ENCODE measurements at places on chromosomes 2 and 18.

GRCh38 chr2:33058716-33059470 is 112.1 kb downstream of the LTBP1 start:
- DNase-seq: no peak

DNA sequence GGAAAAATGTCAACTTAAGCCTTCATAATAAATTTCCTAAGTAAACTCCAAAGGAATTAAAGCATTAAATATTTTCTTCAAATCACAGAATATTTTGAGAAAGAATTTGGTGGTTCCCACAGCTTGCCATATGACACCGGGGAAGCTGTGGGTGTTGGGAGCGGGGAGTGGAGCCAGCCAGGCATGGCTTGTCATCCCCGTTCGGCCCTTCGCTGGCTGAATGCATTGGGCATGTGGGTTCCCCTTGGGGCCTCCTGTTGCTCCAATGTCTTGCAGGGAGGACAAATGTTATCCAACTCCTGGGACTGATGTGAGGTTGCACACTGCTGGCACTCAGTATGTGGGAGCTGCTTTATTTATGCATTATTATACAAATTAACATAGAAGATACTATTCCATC is 18.6 kb downstream of the NGEF start:
- no peak for DNase-seq

DNA sequence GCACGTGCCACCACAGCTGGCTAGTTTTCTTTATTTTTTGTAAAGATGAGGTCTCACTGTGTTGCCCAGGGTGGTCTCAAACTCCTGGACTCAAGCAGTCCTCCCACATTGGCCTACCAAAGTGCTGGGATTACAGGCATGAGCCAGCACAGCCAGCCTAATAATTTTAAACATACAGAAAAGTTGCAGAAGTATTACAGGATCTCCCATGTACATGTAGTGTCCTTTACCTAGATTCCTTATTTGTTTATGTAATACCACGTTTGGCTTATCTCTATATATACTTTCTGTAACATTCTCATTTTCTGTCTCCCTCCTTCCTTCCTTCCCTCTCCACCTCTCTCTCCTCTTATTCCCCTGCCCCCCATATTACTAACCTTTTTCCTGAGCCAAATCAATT is 41.7 kb downstream of the PPM1B start:
- DNase-seq: no peak

GRCh38 chr2:133504566-133505505 is 63.4 kb downstream of the NCKAP5 start:
- no peak for DNase-seq

DNA sequence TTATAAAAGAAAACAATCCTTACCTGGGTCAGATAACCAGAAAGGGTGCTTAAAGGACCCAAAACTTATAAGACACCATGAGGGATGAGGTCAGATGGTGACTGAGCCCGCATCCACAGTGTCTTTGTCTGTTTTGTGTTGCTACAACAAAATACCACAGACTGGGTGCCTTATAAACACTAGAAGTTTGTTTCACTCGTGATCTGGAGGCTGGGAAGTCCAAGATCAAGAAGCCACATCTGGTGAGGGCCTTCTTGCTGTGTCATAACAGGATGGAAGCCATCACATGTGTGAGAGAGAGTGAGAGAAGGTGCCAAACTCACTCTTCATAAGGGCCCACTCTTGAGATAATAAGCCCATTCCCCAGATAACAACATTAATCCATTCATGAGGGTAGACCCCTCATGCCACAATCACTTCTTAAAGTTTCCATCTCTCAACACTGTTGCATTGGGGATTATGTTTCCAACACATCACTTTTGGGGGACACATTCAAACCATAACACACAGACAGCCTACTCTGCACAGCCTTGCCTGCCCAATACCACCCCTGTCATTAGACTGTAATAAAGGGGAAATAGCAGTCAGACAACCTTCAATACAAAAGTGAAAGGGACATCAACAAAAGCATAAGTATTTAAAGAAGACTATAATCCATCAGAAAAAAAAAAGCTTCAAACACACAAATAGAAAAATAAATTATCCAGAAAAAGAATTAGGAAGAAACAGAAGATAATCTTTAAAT is 249.8 kb downstream of the ANAPC1 start:
- DNase-seq: no peak

DNA sequence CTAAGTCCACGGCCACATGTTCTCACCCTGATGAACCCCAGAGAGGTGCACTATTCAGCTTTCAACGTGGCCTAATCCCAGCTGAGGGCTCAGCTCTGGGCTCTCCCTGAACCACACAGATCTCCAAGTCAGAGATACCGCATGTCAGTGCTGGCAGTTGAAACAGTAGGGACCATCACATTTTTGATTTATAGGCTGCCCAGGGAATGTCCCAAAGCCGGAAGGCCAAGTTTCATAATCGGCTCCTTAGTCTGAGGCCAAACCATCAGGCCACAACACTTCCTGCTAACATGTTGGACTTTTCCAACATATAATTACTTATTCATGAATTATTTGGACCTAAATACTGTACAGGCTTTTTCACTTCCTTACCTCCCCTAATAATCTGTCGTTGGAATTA is 91.9 kb upstream of the KLHL29 start:
- DNase-seq: no peak

DNA sequence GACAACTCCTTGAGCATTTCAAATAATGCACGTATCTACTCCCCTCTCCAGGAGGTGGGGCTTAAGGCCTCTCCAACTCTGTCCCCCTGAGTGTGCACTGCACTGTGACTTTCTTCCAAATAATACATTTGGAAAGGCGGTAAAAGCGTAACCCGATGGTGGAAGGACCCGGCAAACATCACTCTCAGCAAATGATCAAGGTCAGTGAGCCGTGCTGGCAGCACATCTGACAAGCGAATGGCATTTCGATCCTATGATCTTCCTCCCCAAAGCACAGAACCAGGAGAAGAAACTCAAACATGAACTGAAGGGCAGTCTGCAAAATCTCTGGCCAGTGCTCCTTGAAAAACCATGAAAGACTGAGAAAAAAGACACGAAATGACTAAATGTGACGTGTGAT is 208.7 kb downstream of the TWIST2 start:
- no peak for DNase-seq

Data from activated CD4-positive, alpha-beta T cell treated with anti-CD3 and anti-CD28 coated beads for 24 hours (primary cell).